B cell (primary cell): ENCODE measurements at places on chromosomes 16 and 17. TPM values are rescaled to one million over a fixed set of nuclear protein-coding genes. Genes with fewer than 3 reads are reported as not detected.

The KRT39 gene
- not detected in 2 replicates for total RNA-seq

The OR4D1 gene
- total RNA-seq = not detected in 2 replicates

DNA sequence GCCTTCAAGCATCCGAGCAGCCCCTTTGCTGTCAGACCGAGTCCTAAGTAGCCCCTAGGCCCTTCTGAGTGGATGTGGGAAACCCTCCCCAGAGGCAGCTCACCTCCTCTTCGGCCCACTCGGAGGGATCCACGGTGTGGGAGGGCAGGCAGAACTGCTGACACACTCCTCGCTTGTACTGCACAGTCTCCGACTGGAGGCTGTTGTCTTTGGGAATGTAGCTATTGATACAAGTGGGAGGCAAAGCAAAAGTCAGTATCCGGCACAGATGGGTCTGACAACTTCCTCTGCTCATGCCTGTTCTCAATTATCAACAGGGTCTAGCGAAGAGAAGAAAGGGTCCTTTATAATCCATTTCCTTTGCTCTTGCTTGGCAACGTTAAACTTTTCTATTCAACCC is 25.9 kb upstream of the FOXJ1 start:
- no peaks in the 10 kb centered on the region for H3K36me3 ChIP-seq
- no peaks in the 10 kb centered on the region for H3K27me3 ChIP-seq
- DNase-seq = no peak
- no peak overlapping the region for H3K27ac ChIP-seq

The SLC4A1 gene
- 0.22 and 1.9 TPM in 2 replicates for total RNA-seq

The SLC13A2 gene
- not detected in 2 replicates for total RNA-seq

- H3K4me1 ChIP-seq = no peaks in the 10 kb centered on the region
- H3K27me3 ChIP-seq = no peaks in the 10 kb centered on the region
- H3K36me3 ChIP-seq = no peaks in the 10 kb centered on the region
These were observed 226.6 kb downstream of the SPECC1 start for GRCh38 chr17:20235747-20236146.

The SLC5A10 gene
- total RNA-seq = not detected in 2 replicates

DNA sequence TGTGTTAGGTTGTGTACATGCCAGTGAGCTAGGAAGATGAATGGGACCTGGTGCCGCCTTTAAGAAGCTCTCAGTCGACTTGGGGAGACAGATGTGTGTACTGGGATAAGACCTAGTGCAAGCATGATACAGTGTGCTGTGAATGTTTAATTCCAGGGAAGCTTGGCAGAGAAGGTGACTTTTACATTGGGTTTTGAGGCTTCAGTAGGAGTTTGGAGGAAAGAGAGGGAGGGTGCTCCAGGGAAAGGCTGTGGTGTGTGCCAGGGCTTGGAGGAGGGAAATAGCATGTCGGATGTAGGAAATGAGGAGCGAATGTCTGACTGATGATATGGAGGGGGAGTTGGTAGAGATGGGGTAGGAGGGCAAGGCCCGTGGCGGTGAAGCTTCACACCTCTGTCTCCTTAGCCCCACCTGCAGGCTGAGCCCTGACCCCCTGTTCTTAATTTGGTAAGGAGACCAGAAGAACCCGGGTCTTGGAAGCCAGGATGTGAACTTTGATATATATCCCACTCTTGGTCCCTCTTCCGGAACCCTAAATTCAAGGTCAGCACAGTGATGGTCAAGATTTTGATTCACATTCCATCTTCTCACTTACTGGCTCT is 76.6 kb downstream of the PLCG2 start:
- no peak overlapping the region for H3K4me3 ChIP-seq
- peaks cover 17% of the 10 kb centered on the region for H3K36me3 ChIP-seq
- H3K27ac ChIP-seq = no peak overlapping the region
- peaks cover 36% of the 10 kb centered on the region for H3K4me1 ChIP-seq

DNA sequence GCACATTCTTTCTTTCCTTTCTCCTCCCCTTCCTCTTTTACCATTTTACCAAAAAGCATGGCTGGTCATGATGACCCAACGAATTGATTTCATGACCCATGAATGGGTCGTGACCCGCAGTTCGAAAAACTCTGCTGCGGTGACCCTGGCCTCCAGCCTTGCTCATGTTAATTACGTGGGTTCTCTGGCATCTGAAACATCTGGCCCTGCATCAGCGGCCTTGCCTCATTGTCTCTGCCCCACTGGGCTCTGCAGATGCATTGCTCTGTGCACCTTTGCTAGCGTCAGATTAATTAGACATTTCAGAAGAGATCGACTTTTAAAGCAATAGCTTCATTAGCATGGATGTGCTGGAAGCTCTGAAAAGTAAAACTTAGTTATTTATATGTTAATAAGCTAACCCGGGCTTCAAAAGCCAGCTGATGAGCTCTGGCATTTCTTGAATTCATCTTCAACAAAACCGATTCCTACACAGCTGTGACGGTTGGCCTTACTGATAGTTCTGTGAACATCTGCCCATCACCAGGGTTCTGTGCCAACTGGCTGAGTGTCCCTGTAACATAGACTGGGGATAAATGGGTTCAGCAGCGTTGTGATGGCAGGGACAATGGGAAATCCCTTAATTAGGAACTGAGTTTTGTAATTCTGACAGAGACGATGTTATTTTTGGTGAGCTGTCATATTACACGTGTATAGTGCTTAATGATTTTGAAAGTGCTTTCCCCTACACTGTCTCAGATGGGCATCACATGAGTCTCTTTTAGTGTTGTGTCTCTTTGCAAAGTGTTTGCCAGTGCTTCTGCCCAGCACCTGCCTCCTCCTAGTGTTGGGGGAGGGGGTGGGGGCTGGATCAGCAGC is 225.9 kb upstream of the EEF2KMT start:
- no peak overlapping the region for H3K27ac ChIP-seq
- DNase-seq = no peak
- H3K4me3 ChIP-seq = no peak overlapping the region
- H3K27me3 ChIP-seq = no peaks in the 10 kb centered on the region
- no peaks in the 10 kb centered on the region for H3K36me3 ChIP-seq

DNA sequence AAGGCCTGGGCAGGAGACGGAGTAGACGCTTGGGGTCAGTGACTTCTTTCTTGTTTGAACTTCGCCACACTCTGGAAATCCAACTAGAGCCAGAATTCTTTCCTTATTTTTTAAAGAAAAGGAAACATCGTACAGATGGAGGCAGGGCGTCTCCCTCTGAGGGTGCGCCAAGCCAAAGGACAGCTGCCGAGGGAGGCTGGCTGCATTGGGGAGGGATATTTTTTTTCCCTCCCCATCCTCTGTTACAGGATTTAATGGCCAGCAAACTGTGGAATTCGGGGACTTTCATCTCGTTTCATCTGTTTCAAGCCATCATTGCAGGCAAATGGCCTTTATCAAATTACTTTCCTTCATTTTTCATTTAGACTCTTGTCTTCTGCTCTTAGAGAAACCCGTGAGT is 15.9 kb downstream of the CDK5R1 start:
- H3K4me3 ChIP-seq = no peak overlapping the region
- H3K4me1 ChIP-seq = peaks cover 47% of the 10 kb centered on the region
- no peak for DNase-seq
- no peaks in the 10 kb centered on the region for H3K27me3 ChIP-seq

The CCT6B gene
- 2.6 and 2.8 TPM in 2 replicates for total RNA-seq

The FNDC8 gene
- not detected in 2 replicates for total RNA-seq

DNA sequence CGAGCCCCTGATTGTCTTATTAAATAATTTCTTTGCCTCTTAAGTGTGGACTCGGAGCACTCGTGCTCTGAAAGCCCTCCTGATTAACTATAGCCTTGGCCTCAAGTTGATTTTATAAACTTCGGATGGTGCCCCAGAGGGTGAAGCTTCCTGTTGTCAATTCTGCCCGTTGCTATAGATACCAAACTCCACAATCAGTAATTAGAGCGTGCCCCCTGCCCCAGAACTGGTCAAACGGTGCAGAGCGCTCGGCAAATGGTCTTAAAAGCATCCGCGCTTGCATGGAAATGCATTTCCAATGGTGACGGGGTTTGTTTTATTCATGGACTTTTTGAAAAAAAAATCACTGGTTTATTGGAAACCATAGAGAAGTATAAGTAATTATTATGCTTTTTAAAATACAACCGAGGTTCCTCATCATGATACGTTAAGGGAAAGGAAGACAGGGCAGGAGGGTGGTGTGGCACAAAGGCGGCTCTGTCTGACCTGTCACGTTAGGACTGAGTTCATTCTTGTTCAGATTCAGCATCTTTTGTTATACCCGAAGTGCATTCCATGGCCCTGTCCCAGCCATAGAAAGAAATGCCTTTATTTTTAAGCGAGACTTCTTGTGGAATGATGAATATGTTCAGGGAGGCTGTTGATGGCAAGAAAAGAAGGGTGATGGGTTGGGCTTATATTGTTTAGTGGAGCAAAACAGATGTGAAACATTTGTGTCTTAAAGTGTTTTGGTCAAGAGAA is 476.4 kb downstream of the MAF start:
- H3K4me3 ChIP-seq = no peak overlapping the region
- no peaks in the 10 kb centered on the region for H3K27me3 ChIP-seq
- H3K4me1 ChIP-seq = no peaks in the 10 kb centered on the region
